ENCODE measurements at places on chromosomes 1 and 21.
A peak's percentile ranks its signal among the peaks of the same experiment; 100 is the strongest.

- no peak for DNase-seq
Measured at GRCh38 chr1:150148837-150149270, 862 bp upstream of the PLEKHO1 start.

GRCh38 chr1:18719786-18720451, 89.3 kb downstream of the PAX7 start:
- DNase-seq = no peak

- DNase-seq = no peak
Measured at GRCh38 chr1:238608144-238608543, 717.4 kb upstream of the ZP4 start.

DNA sequence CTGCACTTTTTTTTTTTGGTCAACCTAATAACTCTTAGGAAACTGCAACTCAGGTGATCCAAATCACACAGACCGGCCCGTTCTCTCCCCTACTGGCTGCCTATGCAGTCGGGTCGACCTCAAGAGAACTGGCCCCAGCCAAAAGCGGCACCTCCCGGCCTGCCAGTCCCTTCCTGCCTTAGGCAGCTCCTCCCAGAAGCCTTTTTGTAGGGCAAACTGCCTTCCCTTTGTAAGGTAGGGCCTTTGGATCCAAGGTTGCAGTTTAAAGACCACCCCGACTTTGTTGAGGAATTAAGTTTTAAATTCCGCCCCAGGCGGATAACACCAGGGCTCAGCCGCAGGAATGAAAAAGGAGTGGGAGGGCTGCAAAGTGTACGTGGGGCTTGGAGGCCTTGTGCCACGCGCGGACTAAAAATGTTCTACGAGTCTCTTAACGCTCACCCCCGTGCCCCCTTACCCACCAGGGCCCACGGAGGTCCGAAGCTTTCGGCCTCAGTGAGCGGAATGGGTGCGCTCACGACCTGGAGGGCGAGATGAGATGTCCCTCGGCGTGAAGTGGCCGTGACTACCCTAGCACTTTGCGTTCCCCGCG, 642 bp upstream of the ST3GAL3 start:
- peak; percentile 65 for DNase-seq

- no peak for DNase-seq
Measured at GRCh38 chr1:3029481-3029961, 8.3 kb downstream of the ACTRT2 start.

- DNase-seq = no peak
Measured at GRCh38 chr1:162303004-162303344, 73.7 kb downstream of the SPATA46 start.

DNA sequence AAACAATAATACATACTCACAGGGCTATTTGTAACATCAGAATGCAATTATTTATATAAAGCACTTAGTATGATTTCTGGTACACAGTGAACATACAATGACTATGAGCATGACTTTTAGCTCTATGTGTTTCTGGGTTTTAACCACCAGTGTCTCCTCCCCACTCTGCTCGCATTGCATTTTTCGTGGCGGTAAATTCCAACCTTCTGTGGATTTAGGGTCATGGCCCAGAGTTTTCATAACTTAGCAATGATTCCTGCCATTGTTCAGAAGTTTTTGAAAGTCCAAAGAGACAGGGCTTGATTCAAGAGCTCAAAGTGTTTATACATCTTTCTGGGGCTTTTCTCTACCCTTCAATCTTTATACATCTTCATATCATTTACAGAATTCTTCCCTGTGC, 191.3 kb downstream of the BACH1 start:
- DNase-seq = no peak

DNA sequence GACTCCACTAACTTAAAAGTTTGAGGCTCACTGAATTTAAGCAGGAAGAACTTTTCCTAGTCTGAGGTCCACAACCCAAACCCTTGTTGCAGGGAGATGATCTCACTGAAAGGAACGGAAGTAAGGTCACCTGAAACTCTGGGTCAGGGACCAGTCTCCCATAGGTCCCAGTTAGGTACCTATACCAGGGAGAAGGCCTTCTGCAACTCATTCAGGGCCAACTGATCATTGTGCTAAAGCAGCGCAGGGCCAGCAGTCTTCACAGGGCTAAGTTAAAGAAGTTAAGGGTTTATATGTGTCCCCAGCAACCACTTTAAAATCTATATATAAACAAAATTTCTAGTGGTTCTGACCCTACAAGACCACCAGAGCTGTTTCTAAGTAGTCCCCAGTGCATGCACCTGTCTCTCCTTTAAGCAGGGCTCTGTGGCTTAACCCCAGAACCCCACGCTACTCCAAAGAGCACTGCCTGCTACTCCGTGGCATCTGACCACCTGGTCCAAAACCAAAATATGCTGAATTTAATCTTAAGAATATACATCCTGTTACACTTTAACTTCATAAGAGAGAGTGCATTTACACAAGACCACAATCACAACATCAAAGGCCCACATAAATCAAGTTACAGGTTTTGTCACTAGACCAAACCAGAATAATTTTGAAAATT, 2.8 kb downstream of the SRSF10 start:
- DNase-seq = no peak
